ENCODE measurements at places on chromosomes 2 and 18.

DNA sequence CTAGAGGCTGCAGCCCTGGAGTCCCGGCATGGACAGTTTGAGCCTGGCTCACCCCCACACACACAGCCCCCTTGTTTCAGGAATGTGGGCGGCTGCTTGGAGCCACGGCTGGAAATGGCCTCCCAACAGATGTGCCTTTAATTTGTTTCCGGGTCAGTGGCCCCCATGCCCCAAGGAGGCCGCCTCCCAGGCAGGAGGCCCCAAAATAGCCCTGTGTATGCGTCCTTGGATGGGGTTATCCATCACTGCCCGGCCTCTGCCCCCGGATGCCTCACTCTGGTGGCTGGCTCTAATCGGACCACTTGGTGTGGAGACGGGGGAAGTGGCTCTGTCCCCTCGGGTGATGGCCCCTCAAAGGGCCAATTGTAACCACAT lies 151.9 kb upstream of the MYCN start:
- no peak for DNase-seq

GRCh38 chr18:39318008-39318407 lies 1752.4 kb upstream of the CELF4 start:
- no peak for DNase-seq

DNA sequence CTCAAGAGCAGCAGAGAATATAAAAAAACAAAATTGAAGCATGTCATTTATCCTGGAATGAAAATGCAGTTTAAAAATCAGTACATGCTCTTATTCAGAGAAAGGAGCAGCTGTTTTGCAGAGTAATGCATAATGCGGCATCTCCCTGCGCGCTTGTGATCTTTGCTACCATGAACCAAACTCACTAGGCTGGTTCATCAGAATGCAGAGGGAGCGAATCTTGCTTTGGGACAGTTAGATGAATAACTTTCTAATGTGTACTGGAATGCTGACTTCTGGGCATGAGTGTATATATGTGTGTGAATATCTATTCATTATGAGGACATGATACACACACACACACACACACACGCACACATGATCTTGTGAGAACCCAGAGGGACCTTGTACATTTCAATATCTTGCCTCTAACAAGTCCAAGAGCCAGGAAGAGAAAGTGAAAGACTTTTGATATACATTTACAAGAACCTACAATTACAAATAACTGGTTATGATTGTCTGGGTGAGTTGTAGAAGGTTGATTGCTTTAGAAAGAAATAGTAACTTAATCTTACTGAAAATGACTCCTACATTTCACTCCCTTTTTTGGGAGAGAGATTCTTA lies 54.1 kb upstream of the THOC1 start:
- no peak for DNase-seq

- no peak for DNase-seq
Measured at GRCh38 chr2:200297989-200298388, 8.5 kb upstream of the SPATS2L start.

DNA sequence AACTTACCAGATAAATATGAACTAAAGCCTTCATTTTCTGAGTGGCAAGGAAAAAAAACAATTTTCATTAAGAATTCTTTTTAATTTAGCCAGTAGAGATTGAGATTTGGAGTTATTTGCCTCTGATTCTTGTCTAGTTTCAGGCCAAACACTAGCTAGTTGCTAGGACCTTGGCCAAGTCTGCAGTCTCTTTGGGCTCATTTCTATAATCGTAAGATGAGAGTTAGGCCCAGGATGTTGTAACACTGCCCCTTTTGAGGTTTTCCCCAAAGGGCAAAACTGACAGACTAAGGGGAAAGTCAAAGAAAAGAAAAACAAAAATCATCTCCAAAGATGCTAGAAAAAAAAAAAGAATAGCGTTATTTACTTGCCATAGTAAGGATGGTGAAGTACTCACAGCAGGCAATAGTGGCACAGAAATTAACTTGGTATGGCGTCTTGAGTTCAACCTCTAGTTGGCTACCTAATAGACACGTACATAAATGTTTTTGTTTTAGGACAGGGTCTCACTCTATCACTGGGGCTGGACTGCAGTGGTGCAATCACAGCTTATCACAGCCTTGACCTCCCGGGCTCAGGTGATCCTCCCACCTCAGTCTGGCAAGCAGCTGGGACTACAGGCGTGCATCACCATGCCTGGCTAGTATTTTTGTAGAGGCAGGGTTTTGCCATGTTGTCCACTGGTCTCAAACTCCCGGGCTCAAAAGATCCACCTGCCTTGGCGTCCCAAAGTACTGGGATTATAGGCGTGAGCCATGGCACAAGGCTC lies 23.0 kb upstream of the ADAM17 start:
- no peak for DNase-seq

DNA sequence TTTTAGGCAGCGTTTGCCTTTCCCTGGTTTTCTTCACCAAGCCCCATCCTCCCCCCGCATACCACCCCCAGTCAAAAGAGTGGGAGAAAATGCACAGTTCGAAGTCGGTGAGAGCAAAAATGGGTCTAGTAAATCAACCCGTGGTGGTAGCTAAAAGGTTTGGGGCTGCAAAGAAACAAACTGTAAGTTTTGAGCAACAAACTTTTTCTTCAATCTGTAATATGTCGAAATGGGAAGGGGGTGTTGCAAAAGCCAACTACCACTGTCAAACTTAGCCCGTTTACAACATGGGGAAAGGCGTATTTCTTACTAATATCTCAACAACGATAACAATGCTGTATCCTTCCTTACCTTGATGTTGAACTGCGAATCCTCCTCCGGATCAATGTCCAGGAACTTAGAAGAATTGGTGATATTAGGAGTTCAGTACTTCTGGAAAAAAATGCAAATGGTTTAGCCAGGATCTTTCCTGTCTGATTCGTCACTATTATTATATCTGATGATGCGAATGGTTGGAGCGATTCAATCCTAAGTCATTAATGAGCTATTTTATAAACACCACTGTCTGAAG lies 2.4 kb upstream of the SATB2 start:
- DNase-seq = no peak

DNA sequence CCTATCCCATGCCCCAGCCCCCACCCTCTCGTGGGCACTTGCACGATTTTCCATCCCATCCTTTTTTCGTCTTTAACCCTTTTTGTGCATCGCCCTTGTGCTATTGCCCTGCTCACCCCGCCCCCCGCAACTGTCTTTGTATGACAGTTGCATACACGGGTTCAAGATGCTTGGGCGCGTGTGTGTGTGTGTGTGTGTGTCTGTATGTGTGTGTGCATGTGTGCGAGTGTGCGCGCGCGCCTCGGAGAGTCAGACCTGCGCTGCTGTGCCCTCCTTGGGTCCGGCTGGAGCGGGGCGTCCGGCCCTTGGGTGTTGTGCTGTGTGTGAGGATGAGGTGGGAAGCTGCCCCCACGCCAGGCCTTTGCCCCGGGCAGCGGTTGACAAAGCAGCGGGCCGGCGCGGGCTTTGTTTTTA lies 230.7 kb downstream of the HAUS1 start:
- no peak for DNase-seq

DNA sequence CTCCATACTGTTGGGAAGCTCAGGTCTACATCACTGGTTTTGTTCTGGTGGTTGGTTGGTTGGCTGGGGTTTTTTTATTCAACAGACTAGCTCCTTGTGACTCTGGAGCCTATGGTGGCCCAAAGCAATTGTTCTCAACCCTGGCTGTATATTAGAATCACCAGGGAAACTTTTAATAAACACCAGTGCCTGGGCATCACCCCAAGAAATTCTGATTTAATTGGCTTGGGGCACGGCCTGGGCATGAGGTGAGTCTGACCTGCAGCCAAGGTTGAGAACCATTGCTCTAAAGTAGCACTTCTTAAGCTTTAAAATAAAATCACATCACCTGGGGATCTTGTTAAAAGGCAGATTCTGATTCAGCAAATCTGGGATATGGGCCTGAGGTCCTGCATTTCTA lies 184.1 kb downstream of the C1D start:
- DNase-seq = no peak

DNA sequence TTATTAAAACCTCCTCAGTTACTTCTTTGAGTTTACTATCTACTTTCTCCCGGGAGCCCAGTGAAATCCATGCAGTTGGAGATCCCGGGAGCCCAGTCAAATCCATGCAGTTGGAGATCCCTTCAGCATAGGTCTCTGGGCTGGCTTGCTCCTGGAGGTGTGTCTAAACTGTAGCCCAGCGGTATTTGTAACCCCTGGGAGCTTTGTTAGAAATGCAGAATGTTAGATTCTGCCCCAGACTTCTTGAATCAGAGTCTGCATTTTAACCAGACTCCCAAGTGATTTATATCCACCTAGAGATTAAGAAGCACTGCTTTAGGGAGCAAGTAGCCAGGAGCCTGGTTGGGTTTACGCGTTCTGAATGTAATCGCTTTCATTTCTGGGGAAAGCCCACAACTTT lies 54.5 kb downstream of the ARHGAP28 start:
- no peak for DNase-seq

GRCh38 chr2:135679125-135679524 lies 62.5 kb upstream of the UBXN4 start:
- no peak for DNase-seq
